ENCODE measurements at places on chromosomes 5 and 9. TPM values are rescaled to one million over a fixed set of nuclear protein-coding genes. Genes with fewer than 3 reads are reported as not detected.
A peak's percentile ranks its signal among the peaks of the same experiment; 100 is the strongest.

LAMC3 gene
- not detected for polyA plus RNA-seq

TLN1 gene
- polyA plus RNA-seq: 198 TPM

DNA sequence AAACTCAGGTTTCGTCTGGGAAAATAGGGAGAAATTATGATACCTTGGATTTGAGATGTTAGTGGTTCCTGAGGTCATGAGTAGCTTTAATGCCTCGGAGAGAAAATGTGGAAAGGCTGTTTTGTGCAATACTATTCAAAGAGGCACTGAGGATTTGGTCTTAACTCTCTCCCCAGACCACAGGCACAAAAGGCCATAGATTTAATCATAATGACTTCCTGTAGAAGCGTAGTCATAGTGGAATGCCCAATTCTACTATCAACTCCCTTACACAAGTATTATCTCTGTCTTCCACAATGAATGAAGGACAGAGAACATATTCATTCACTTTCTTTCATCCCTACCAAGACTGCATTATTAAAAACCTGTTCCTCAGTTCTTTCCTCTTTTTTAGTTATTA, 153.0 kb upstream of the FTMT start:
- DNase-seq: no peak

DNA sequence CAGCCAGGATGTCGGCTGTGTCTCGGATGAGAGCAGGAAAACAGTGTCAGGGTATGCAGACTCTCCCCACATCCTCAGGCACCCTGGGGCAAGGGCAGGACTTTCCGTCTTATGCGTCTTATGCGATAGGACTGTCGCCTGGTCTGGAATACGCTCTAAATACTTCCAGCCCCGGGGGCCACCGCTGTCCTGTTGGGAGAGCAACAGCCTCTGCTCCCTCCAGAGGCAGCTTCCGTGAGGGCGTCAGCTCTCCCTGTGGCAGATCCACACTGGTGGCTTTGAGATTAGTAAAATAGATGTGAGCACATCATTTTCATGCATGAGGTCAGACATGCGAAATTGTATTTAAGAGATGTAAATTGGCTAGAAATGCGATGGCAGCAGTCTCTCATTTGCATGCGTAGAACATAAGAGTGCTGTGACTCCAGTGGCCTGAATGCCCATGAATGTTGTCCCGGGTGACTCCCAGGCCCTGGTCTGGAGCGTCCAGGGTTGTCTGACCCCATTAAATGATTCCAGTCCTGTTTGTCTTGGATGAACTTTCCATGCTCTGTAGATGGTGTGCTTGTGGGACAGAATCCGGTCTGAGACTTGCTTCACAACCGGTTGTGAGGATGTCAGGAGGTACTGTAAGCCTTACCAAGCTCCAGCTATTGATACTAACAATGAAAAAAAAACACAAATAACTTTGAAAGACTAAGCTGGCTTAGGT, 228.2 kb downstream of the SYK start:
- DNase-seq: no peak

GRCh38 chr5:93161661-93162654, 419.1 kb downstream of the NR2F1-AS1 start:
- peak; percentile 68 for DNase-seq

DNA sequence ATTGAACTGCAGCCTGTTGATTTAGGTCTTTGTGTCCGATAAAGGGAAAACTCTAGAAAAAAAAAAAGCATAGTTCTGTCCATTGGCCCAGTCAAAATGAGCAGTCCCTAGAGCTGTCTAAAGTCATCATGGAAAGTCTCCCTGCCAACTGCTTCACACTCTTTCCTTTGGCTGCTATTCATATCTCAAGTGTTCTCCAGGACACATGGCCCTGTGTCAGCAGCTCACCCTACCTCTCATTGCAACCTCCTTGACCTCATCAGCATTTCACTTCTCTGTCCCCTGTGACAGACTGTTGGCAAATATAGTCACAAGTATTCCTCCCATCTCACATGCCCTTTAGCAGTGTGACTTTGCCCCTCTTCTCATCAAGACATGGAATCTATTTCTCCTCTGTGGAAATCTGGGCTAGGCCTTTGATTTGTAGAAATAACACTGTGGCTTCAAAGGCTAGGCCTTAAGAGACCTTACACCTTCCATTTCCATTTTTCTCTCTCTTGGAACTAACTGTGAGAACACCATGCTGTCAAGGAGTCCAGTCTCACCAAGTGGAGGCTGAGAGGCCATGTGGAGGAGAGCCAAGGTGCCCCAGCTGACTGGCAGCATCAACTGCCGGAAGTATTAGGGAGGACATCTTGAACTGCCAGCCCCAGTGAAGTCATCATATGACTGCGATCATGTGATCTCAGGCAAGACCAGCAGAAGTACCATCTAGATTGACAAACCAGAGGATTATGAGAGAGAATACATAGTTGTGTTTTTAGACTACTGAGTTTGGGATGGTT, 149.4 kb upstream of the TARS1 start:
- DNase-seq: no peak

GRCh38 chr9:80501635-80502034, 929.9 kb downstream of the TLE4 start:
- DNase-seq: no peak
